Smooth muscle cell of the pulmonary artery (primary cell): ENCODE measurements at places on chromosomes 2 and 18. TPM values are rescaled to one million over a fixed set of nuclear protein-coding genes. Genes with fewer than 3 reads are reported as not detected.

Gene ANKRD30BL
- not detected in 2 replicates for total RNA-seq

Gene ARHGAP28
- total RNA-seq = 0.03 and 7.2 TPM in 2 replicates

Gene ALPG
- not detected in 2 replicates for total RNA-seq

Gene SEMA4C
- total RNA-seq = 22.4 and 27.3 TPM in 2 replicates
